ENCODE measurements at places on chromosomes 2 and 18.

DNA sequence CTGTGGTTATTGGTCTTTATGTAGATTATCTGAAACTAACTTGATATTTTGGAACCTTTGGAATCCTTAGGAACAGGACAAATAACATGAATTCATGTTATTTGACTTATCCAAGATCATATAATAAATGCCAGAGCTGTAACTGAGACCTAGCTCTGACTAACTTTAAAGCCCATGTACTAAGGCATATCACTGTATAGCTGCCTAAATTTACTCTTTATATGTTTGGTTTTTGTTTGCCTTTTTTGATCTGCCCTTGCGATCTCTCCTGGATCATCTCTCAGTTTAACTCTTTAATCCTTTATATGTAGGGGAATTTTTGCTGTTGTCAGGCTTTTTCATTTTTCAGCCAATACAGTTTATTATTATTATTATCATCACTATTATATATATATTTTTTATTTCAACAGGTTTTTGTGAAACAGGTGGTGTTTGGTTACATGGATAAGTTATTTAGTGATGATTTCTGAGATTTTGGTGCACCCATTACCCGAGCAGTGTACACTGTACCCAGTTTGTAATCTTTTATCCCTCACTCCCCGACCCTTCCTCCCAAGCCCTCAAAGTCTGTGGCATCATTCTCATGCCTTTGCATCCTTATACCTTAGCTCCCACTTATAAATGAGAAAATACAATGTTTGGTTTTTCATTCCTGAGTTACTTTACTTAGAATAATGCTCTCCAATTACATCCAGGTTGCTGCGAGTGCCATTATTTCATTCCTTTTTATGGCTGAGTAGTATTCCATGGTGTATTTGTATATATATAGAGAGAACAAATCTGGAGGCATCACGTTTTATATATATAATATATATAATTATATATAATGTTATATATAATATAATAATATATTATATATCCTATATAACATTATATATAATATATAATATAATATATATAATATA lies 48.9 kb downstream of the APLF start:
- ATAC-seq = no peak

GRCh38 chr2:62340994-62341484 lies 145.1 kb downstream of the B3GNT2 start:
- peak; percentile 90 for ATAC-seq

- no peak for ATAC-seq
These were observed 39.7 kb downstream of the DHX57 start for GRCh38 chr2:38835990-38836389.

- ATAC-seq = peak; percentile 45
These were observed 84.8 kb upstream of the RASGRP3 start for GRCh38 chr2:33391529-33392255.

DNA sequence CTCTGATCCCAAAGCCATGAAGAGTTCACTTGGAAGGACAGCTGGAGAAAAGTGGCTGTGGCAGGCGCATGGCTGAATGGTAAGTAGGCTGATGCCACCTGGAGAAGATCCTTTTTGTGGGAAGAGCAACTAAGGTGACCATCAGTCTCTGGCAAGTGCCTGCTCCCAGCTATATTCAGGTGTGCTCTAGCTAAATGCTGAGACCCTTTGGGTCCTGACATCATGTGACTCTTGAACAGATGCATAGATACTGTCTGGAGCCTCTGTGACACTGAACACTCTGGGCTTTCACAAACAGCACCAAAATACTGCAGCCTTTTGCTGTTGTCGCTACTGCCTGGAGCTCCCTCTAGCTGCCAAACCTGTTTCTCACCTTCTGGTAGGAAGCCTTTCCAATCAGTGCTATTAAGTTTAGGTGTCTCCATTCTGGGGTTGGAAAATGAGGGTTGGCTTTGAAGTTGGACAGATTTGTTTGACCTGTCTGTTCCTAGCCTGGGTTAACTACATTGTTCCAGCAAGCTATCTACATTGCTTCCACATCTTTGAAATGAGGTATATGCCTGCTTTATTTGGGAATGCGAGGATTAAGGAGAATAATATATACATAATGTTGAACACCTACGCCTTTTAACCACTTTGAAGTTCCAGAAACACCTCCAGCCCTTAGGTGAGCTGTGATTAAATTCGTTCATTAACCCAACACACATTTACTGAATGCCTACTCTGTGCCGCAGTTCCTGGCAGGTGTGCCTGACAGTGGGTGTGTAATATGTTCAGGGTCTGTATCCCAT lies 3.1 kb downstream of the EGR4 start:
- ATAC-seq = peak; percentile 52

Data from SK-N-SH treated with all-trans-retinoic acid at 6 μM for 48 hours (cell line).